ENCODE measurements at places on chromosomes 11 and 22. TPM values are rescaled to one million over a fixed set of nuclear protein-coding genes. Genes with fewer than 3 reads are reported as not detected.

- peaks cover 18% of the 10 kb centered on the region for H3K4me1 ChIP-seq
- no peak for DNase-seq
- H3K4me3 ChIP-seq: peak overlapping the region; percentile 80
- H3K27me3 ChIP-seq: no peaks in the 10 kb centered on the region
- no peak overlapping the region for H3K27ac ChIP-seq
- H3K36me3 ChIP-seq: no peaks in the 10 kb centered on the region
Observed at GRCh38 chr11:569158-569885, 6.9 kb upstream of the PHRF1 start.

APOA5 gene
- total RNA-seq: not detected

DNA sequence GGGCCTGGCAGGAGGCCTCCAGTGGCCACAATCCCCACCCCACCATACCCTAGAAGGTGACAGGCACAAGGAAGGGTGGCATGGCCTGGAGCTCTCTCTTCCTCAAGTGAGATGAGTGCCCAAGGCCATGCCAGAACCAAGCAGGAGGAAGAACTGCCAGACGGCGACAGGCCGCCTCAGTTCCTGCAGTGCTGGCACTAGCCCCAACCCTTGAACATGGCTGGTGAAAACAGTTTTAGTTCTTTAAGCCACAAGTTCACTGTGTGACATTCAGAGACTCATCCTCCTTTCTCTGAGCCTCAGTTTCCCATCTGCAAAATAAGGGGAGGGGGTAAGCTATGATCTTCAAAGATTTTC is 9.8 kb downstream of the CHRDL2 start:
- no peak overlapping the region for H3K27ac ChIP-seq
- no peaks in the 10 kb centered on the region for H3K27me3 ChIP-seq

- no peaks in the 10 kb centered on the region for H3K36me3 ChIP-seq
- no peaks in the 10 kb centered on the region for H3K27me3 ChIP-seq
- H3K27ac ChIP-seq: no peak overlapping the region
- no peak overlapping the region for H3K4me3 ChIP-seq
Observed at GRCh38 chr22:44391015-44391414, 78.3 kb upstream of the SHISAL1 start.

DNA sequence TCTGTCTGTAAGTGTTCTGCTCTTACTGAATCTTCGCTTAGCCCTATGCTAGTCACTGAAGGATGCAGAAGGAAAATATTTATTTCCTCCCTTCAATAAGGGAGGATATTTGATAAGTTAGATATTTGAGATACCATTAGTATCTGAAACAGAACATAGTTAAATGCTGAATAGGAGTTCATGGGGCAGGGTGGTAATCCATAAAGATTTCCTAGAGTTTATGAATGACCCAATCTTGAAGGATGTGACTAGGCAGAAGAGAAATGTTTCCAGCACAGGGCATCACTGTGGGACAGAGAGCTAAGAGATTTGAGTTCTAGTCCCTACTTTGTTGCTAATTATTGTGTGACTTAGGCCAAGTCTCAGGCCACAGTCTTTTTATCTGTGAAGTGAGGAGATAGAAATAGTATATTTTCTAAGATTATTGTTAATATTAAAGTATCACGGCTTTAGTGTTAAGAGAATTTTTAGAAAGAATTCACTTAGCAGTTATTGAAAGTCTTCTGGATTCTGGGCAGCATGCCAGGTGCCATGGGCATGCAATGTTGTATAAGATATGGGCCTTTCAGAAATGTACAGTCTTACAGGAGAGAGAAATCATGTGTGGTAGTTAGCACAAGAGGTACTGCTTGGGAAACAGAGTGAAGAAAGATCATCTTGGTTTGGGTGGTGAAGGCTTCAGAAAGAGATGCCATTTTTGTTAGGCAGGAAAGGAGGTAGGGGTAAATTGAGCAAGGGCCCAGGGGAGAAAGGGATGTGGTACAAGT is 24.0 kb downstream of the SWAP70 start:
- no peaks in the 10 kb centered on the region for H3K36me3 ChIP-seq
- H3K4me3 ChIP-seq: peak overlapping the region; percentile 61
- peak overlapping the region; percentile 100 for H3K27ac ChIP-seq
- no peak for DNase-seq
- H3K27me3 ChIP-seq: no peaks in the 10 kb centered on the region
- H3K4me1 ChIP-seq: peaks cover 97% of the 10 kb centered on the region

DNA sequence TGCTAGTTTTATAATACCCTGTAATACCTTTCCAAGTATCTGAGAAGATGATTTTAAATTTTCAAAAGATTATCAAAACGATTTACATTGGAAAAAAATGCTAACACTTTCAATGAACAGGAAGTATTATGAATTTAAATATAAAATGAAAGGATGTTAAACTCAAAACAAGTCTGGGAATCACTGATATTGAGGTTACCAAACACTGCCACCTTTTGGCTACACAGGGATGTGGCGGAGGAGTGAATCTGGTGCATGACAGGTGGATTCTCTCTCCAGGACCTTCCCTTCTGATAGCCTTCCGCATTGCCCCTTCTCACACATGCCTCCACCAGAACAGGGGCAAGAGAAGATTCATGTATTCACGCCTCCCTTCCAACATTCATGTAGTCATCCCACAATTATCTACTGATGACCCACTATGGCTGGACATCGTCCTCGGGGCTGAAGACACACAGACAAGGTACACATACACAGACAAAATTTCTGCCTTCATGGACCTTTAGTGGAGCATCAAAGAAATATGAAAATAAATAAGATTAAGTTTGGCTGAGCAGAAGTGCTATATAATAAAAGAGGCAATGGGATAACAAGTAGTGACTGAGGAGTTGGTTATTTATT is 34.7 kb downstream of the ATG16L2 start:
- peak; percentile 64 for DNase-seq
- H3K4me3 ChIP-seq: no peak overlapping the region
- H3K36me3 ChIP-seq: peaks cover 13% of the 10 kb centered on the region
- no peak overlapping the region for H3K27ac ChIP-seq

ZP1 gene
- total RNA-seq: not detected

DNA sequence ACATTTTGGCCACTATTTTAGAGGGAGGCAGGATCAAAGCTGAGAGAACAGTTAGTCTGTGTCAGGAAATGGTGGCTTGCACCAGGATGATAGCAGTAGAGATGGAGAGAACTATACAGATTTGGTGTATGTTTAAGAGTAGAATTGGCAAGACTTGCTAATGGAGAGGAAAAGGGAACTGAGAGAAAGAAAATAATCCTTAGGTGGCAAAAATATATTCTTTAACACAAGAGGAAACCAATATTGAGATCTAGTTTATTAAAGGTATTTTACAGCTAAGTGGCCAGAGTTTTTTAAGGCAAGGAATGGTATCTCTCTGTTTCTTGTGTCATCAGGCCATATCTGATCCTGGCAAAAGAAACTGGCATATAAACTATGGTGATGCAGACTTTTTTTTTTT is 278.8 kb downstream of the TMEM135 start:
- H3K27me3 ChIP-seq: no peaks in the 10 kb centered on the region
- peak; percentile 92 for DNase-seq
- peak overlapping the region; percentile 95 for H3K27ac ChIP-seq
- H3K36me3 ChIP-seq: peaks cover 65% of the 10 kb centered on the region
- H3K4me1 ChIP-seq: peaks cover 97% of the 10 kb centered on the region

- H3K4me3 ChIP-seq: no peak overlapping the region
- H3K27me3 ChIP-seq: no peaks in the 10 kb centered on the region
- no peak overlapping the region for H3K27ac ChIP-seq
- peak; percentile 54 for DNase-seq
- no peaks in the 10 kb centered on the region for H3K36me3 ChIP-seq
Observed at GRCh38 chr11:68690671-68691401, 6.5 kb downstream of the GAL start.

CACNA1I gene
- not detected for total RNA-seq

NCAM1 gene
- 0.29 TPM for total RNA-seq

GRCh38 chr11:133228471-133229329 is 303.6 kb downstream of the OPCML start:
- no peaks in the 10 kb centered on the region for H3K36me3 ChIP-seq
- no peak for DNase-seq
- no peaks in the 10 kb centered on the region for H3K27me3 ChIP-seq
- no peak overlapping the region for H3K27ac ChIP-seq
- H3K4me1 ChIP-seq: no peaks in the 10 kb centered on the region
- no peak overlapping the region for H3K4me3 ChIP-seq

SORL1 gene
- total RNA-seq: 232 TPM

- DNase-seq: no peak
- no peak overlapping the region for H3K4me3 ChIP-seq
- H3K4me1 ChIP-seq: peaks cover 17% of the 10 kb centered on the region
- peaks cover 2% of the 10 kb centered on the region for H3K27me3 ChIP-seq
Observed at GRCh38 chr11:6747097-6747668, 24.6 kb downstream of the OR2AG2 start.

- peaks cover 7% of the 10 kb centered on the region for H3K36me3 ChIP-seq
- H3K27me3 ChIP-seq: no peaks in the 10 kb centered on the region
- peak; percentile 49 for DNase-seq
Observed at GRCh38 chr22:50444663-50445062, 30.2 kb downstream of the SBF1 start.

DNA sequence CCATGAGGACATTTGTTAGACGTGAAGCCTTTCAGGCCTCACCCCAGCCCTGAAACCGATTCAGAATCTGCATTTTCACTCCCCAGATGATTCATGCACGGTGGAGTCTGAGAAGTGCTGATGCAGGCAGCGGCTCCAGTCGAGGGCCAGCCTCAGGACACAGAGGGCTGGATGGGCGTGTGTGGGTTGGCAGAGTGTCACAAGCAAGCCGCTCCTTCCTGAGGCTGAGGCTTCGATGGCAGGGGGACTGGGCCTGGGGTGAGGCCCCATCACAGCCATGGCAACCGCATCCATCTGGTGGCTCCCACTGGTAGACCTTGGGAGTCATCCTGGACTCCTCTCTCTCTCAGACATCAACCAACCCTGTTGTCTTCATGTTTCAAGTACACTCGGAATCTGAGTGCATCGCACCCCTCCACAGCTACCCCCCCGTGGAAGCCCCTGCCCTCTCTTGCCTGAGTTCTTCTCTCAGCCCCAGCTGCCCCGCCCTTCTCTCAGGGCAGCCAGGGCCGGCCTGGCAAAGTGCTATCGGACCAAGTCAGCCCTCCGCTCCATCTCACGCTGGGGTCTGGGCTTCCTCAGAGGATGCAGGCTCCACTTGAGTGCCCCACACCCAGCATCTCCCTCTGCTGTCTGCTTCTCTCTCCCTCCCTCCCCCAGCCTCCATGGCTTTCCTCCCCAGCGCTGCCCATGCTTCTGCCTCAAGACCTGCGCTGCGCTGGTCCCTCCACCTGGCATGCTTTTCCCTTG is 10.6 kb downstream of the KCNC1 start:
- no peak for DNase-seq
- no peak overlapping the region for H3K4me3 ChIP-seq
- H3K27me3 ChIP-seq: no peaks in the 10 kb centered on the region
- no peaks in the 10 kb centered on the region for H3K36me3 ChIP-seq

DNA sequence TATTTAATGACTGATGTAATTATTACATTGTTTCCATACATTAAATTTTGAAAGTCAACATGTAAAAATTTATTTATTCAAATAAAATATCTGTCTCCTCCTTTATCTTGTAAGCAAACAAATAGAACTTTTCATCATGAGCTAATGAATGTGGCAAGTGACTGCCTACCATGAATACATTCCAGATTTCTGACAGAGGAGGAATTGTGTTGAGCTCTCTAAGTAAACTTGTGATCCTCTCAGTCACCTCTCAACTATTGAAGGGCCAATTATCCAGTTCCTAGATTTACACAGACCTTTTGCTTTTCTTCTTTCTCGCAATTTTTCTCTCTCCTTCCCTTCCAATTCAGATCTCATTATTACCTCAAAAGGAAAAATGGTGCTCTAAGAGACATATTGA is 21.5 kb downstream of the PRRG4 start:
- no peak overlapping the region for H3K4me3 ChIP-seq
- no peaks in the 10 kb centered on the region for H3K36me3 ChIP-seq
- 0 out of 2 replicates have a peak, but pooled peaks cover 2% of the 10 kb centered on the region for H3K27me3 ChIP-seq
- no peak for DNase-seq
- no peak overlapping the region for H3K27ac ChIP-seq

DNA sequence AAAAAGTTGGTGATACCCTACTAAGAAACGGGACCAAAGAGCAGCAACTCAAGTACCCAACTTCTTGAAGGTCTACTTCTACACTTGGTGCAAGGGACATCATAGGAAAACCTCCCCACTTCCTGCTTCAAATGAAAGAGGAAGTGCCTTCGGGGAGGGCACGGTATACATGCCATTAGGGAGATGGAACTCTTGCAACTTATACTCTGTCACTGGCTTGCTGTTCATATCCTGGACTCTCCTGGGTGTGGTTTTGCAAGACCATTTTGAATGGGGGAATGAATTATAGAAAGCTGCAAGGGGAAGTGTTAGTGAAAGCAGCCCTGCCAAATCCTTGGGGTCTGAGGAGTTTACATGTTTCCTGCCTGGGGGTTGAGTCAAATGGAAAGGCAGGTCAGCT is 41.9 kb downstream of the CSNK2A3 start:
- no peak overlapping the region for H3K4me3 ChIP-seq
- H3K27me3 ChIP-seq: no peaks in the 10 kb centered on the region
- H3K27ac ChIP-seq: no peak overlapping the region
- peak; percentile 67 for DNase-seq
- H3K4me1 ChIP-seq: peaks cover 6% of the 10 kb centered on the region

COMT gene
- 181 TPM for total RNA-seq

CASP4 gene
- total RNA-seq: 23.4 TPM

TLCD5 gene
- 4.3 TPM for total RNA-seq

GSTT2B gene
- total RNA-seq: not detected

NAALAD2 gene
- total RNA-seq: not detected

OR2AT4 gene
- total RNA-seq: 0.04 TPM

GRCh38 chr11:69380921-69381581 is 87.1 kb downstream of the MYEOV start:
- no peak overlapping the region for H3K27ac ChIP-seq
- no peaks in the 10 kb centered on the region for H3K36me3 ChIP-seq
- no peaks in the 10 kb centered on the region for H3K27me3 ChIP-seq
- H3K4me3 ChIP-seq: no peak overlapping the region

DNA sequence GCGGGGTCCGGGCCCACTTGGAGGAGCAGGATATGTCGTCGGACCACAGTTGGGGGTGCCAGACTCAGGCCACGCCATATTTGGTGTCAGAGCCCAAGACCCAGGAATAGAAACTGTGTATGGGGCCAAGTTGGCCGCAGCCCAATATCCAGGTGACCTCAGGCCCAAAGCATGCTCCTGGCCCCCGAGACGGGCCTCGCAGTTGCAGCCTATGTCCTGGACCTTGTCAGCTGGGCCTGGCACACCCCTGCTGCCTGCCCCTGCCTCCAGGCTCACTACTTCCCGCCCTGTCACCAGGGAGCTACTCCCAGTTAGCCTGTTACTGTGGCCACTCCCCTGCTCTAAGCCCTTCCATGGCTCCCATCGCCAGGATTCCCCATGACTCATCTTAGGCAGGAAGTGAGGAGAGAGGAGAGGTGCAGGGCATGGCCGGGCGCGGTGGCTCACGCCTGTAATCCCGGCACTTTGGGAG is 23.1 kb downstream of the A4GALT start:
- H3K27ac ChIP-seq: no peak overlapping the region
- H3K4me1 ChIP-seq: peaks cover 9% of the 10 kb centered on the region
- H3K27me3 ChIP-seq: no peaks in the 10 kb centered on the region
- no peak overlapping the region for H3K4me3 ChIP-seq

Data from Karpas-422 (cell line).